Mammary microvascular endothelial cell (primary cell): ENCODE measurements at places on chromosomes 5 and 9. TPM values are rescaled to one million over a fixed set of nuclear protein-coding genes. Genes with fewer than 3 reads are reported as not detected.

PSMB7 gene
- 315 and 387 TPM in 2 replicates for total RNA-seq

SH3GLB2 gene
- 41.3 and 46.2 TPM in 2 replicates for total RNA-seq

ST8SIA4 gene
- 2.1 and 2.6 TPM in 2 replicates for total RNA-seq

POU5F2 gene
- 0.07 and 0.15 TPM in 2 replicates for total RNA-seq

EIF4EBP3 gene
- 3.8 and 4.8 TPM in 2 replicates for total RNA-seq

IL9 gene
- not detected in 2 replicates for total RNA-seq

IFNB1 gene
- 0.13 TPM in 1 of 2 replicates, not detected in the other for total RNA-seq

EIF4E1B gene
- total RNA-seq: not detected in 2 replicates

IL3 gene
- total RNA-seq: not detected in 2 replicates

PCDHB7 gene
- total RNA-seq: 0.05 and 0.07 TPM in 2 replicates

APBA1 gene
- total RNA-seq: 12.9 and 16.0 TPM in 2 replicates

OMD gene
- not detected in 2 replicates for total RNA-seq

OSMR gene
- 7.3 and 8.2 TPM in 2 replicates for total RNA-seq

PLAA gene
- 24.0 and 33.3 TPM in 2 replicates for total RNA-seq

NACC2 gene
- total RNA-seq: 25.2 and 26.1 TPM in 2 replicates

C5orf34 gene
- 4.3 and 5.2 TPM in 2 replicates for total RNA-seq

AFAP1L1 gene
- 69.0 and 72.3 TPM in 2 replicates for total RNA-seq

SGCD gene
- total RNA-seq: 0.34 TPM in 1 of 2 replicates, not detected in the other

OBP2B gene
- not detected in 2 replicates for total RNA-seq

WDR5 gene
- total RNA-seq: 28.7 and 30.4 TPM in 2 replicates

DDX4 gene
- not detected in 2 replicates for total RNA-seq

ITGA2 gene
- total RNA-seq: 30.9 and 33.3 TPM in 2 replicates

CLIC3 gene
- 0.40 TPM in 1 of 2 replicates, not detected in the other for total RNA-seq

SLC24A2 gene
- not detected in 2 replicates for total RNA-seq

PTGDS gene
- total RNA-seq: not detected in 2 replicates

SLC4A9 gene
- not detected in 2 replicates for total RNA-seq

MEIKIN gene
- total RNA-seq: not detected in 2 replicates

TERT gene
- total RNA-seq: not detected in 2 replicates

IL5 gene
- not detected in 2 replicates for total RNA-seq

ABLIM3 gene
- 51.7 and 57.6 TPM in 2 replicates for total RNA-seq

FBLL1 gene
- not detected in 2 replicates for total RNA-seq

PCDHB16 gene
- total RNA-seq: under 0.01 and 0.25 TPM in 2 replicates

ARHGEF28 gene
- 43.8 and 44.7 TPM in 2 replicates for total RNA-seq

PRKACG gene
- total RNA-seq: not detected in 2 replicates

INSYN2B gene
- 25.4 and 34.2 TPM in 2 replicates for total RNA-seq

ZNF454 gene
- total RNA-seq: 0.47 and 0.74 TPM in 2 replicates

TUT7 gene
- 10.7 and 11.2 TPM in 2 replicates for total RNA-seq

FOXD4 gene
- total RNA-seq: not detected in 2 replicates

ORM2 gene
- not detected in 2 replicates for total RNA-seq

VCAN gene
- total RNA-seq: 3.4 and 4.8 TPM in 2 replicates

CCDC69 gene
- total RNA-seq: 18.6 and 18.7 TPM in 2 replicates

CXCL14 gene
- not detected in 2 replicates for total RNA-seq

CA9 gene
- total RNA-seq: not detected in 2 replicates

DRD1 gene
- not detected in 2 replicates for total RNA-seq

CDX1 gene
- total RNA-seq: not detected in 2 replicates

C5orf52 gene
- total RNA-seq: not detected in 2 replicates

ORM1 gene
- total RNA-seq: not detected in 2 replicates

SHOC1 gene
- total RNA-seq: not detected in 2 replicates

SH3GL2 gene
- total RNA-seq: 0.07 TPM in 1 of 2 replicates, not detected in the other

PROB1 gene
- total RNA-seq: 2.5 and 3.6 TPM in 2 replicates
